ENCODE measurements at places on chromosomes 11 and 22. TPM values are rescaled to one million over a fixed set of nuclear protein-coding genes. Genes with fewer than 3 reads are reported as not detected.
A peak's percentile ranks its signal among the peaks of the same experiment; 100 is the strongest.

The OR5P2 gene
- total RNA-seq = not detected

The CD6 gene
- not detected for total RNA-seq

The TREH gene
- total RNA-seq = not detected

- DNase-seq = no peak
Measured at GRCh38 chr11:40219401-40219800, 1240.1 kb downstream of the LRRC4C start.

- DNase-seq = no peak
Measured at GRCh38 chr11:6626971-6627761, 7.9 kb upstream of the TPP1 start.

DNA sequence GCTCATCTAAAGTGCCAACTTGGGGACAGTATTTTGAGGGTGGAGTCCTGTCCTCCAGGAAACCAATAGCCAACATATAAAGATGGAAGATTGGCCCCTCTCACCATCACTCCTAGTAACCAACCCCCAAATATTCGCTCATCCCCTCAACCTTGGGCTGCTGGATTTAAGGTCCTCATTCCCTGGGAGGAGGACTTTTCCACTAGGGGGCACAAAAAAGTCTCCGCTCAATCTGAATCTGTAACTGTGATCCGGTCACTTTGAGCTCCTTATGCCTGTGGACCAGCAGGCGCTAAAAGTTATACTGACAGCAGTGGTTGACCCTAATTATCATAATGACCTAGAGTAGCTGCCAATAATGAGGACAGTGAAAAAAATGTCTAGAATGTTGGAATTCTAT is 20.5 kb upstream of the CLPB start:
- no peak for DNase-seq

GRCh38 chr22:31586137-31586920 is 75.7 kb downstream of the PISD start:
- no peak for DNase-seq

GRCh38 chr11:121661880-121662486 is 209.2 kb upstream of the SORL1-AS1 start:
- no peak for DNase-seq

DNA sequence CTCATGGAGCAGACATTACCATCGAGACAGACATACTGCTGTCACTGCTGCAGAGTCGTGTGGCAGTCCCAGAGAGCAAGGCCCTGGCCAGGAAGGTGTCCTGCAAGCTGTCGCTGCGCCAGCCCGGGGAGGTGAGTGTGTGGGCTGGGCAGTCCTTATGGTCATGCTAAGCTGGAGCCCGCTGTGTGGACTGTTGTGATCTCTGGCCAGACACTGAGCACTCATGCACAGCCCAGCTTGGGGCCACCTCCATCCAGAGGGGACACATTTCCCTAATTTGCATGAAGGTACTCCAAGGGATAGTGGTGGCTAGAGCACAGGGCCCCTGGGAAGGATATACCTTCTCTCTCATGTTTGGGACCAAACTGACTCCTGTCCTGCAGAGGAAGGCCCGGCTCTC is 9.6 kb downstream of the ANKK1 start:
- no peak for DNase-seq

DNA sequence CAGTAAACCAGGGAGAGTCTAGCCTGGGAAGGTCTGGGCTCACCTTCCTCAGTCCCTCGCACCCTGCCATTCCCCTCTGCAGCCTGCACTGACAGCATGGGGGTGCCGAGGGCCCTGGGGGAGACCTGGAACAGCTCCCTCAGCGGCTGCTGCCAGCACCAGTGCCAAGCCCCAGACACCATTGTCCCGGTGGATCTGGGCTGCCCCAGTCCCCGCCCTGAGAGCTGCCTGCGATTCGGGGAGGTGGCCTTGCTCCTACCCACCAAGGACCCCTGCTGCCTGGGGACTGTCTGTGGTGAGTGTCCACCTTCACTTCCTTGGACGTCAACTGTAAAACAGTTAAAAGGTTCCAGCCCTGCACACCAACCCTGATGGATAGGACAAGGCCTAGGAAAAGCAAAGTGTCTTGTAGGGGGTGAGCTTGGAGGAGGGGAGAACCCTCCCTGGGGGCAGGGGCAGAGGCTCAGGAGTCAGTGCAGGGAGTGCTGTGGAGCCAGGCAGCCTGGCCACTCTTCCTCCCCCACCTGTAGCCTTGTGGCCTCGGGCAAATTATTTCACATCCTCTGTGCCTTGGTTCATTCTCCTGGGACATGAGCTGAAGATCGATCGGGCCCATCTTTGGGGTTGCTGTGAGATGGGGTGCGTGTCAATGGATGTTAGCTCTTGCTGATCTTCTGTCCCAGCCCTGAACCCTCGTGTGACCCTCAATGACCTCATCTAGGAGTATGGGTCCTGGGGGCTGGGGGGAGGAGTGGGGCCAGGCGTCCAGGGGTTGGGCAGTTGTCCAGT is 85.2 kb upstream of the MYOD1 start:
- DNase-seq = peak; percentile 33

All from Karpas-422 (cell line).